PC-9 (cell line): ENCODE measurements at places on chromosomes 12 and 14.

- no peak for DNase-seq
Measured at GRCh38 chr12:22994316-22994675, 369.3 kb downstream of the ETNK1 start.

GRCh38 chr14:55662752-55663151, 82.7 kb downstream of the KTN1 start:
- no peak for DNase-seq

- DNase-seq, result no peak
Measured at GRCh38 chr14:36988989-36989388, 183.4 kb downstream of the SLC25A21 start.

- no peak for DNase-seq
Measured at GRCh38 chr14:65075628-65076325, 26.5 kb downstream of the MAX start.

- DNase-seq, result no peak
Measured at GRCh38 chr14:45332360-45332988, 79.5 kb upstream of the MIS18BP1 start.
